ENCODE measurements at places on chromosomes 13 and 19.

DNA sequence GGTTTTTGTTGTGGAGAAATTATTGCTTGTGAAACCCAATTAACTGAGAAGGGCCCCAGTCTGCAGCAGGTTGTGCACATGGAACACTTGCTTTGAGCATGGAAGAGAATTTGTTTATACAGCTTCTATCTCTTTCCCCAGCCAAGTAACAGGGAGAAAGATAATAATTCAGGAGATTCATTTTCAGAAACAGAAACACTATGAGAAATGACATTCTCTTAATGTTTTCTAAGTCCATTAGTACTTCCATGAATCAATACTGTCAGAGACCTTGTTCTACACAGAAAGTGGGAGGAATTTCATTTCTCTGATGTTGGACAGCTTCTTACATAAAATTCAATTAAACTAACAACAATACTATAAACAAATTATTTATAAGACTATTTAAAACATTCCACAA is 446.3 kb downstream of the KLF12 start:
- DNase-seq = no peak

- peak; percentile 58 for DNase-seq
Observed at GRCh38 chr19:35279985-35280821, 2.1 kb upstream of the HAMP start.

DNA sequence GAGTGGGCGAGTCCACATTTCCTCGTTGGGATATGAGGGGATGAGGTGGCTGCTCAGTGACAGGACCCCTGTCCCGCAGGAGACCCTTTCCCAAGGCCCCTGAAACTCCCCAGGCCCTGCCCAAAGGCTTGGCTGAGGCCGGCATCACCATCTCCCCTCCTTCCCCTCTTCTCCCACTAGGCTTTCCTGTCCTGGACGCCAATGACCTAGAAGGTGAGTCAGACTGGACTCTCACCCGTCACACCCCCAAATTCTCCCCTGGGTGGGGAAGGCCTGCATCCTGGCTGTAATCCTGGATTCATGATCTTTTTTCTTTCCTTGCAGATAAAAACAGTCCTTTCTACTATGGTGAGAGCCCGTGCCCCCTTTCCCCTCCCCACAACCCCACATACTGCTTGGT is 5.3 kb downstream of the FXYD3 start:
- DNase-seq = no peak

- no peak for DNase-seq
Observed at GRCh38 chr13:20824762-20825476, 51.2 kb upstream of the EEF1AKMT1 start.

DNA sequence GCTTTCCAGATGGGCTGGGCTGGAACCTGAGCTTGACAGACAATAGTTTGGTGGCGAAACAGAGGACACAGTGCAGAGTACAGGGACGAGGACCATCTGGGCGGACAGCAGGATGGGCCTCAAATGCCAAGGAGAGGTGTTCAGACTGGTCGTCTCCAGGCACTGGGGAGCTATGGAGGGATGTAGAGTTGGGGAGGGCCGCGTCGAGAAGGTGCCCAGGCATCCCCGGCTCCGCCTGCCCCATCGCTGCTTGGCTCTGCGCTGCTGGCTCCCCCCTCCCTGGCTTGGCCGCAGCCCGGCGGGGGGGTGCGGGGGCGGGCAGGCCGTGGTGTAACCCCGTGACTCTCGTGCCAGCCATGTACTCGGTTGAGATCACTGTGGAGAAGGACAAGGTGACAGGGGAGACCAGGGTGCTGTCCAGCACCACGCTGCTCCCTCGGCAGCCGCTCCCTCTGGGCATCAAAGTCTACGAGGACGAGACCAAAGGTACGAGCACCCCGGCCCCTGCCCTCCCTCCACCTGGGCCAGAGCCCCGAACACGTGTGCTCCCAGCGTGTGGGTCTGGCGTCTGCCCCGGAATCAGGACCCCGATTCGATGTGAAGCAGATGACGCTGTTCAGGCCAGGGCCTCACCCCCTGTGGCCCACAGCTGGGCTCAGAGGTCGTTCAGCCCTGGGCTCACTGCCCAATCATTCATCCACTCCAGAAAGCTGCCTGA is 10.8 kb upstream of the MISP start:
- DNase-seq = no peak

GRCh38 chr13:40484974-40485373 is 181.5 kb downstream of the FOXO1 start:
- DNase-seq = no peak

- DNase-seq = no peak
Observed at GRCh38 chr19:35656700-35657099, 8.6 kb downstream of the COX6B1 start.

DNA sequence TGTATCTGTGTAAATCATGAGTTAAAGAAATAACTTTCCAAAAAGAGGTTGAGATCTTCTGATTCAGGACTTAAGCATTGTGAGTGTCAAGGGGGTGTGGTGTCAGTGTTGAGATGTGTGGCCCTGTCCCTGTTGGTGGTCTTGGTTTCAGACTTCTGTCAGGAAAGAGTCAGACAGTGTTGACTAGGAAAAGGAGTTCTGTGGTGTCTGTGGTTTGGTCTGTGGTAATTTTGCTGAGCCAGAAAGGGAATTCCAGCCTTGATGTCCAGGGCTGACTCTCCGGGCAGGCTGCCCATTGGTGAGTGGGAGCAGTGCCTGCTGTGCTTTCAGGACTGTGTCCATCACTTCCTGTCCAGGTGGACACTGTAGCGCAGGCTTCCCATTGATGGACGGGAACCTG is 39.8 kb upstream of the IGFL4 start:
- DNase-seq = no peak

DNA sequence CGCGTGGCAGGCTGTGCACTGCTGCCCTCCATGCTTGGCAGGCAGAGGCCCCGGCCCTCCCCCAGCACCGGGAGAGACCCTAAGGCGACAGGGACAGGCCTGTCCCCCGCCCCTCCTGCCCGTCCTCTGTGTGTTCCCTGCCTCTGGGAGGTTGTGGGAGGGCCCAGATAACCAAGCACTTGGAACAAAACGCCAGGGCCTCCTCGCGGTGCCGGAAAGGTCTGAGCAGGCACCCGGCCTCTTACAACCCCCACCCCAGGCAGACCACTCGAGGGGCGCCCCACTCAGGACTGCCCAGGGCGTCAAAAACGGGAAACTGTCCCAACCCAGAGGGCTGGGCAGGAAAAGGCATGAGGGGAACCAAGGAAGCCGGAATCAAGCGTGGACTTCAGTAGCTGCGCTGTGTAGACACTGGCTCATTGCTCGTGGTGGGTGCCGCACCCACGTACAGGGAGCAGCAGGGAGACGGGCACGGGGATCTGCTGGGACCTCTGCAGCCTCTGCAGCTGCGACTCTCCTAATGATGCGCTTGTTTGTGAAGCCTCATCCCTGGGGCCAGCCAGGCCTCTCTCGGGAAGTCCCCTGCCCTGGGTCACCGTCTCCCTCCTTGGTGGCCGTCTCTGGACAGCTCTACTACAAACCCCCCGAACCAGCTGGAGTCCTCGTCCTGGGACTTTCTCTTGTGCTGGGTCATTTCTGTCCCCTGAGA is 20.0 kb downstream of the GNA11 start:
- no peak for DNase-seq

GRCh38 chr13:29454931-29455481 is 140.5 kb downstream of the SLC7A1 start:
- no peak for DNase-seq

DNA sequence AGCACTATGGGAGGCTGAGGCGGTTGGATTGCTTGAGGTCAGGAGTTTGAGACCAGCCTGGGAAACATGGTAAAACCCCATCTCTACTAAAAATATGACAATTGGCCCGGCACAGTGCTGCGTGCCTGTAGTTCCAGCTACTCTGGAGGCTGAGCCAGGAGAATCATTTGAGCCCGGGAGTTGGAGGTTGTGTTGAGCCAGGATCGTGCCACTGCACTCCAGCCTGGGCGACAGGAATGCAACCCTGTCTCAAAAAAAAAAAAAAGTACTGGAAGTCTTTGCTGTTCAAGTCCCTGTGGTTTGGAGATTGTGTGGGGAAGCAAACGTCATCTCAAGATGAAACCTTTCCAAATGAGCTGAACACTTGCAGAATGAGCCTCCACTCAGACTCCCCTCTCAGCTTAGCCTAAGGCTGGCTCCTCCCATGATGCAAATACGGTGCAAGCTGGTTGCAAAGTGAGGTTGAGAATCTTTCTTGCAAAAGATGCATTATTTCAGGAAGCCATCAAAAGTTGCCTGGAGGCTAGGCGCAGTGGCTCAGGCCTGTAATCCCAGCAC is 46.2 kb downstream of the MYO9B start:
- DNase-seq = no peak

GRCh38 chr13:104577071-104577815 is 1511.0 kb upstream of the SLC10A2 start:
- DNase-seq = no peak

- no peak for DNase-seq
Observed at GRCh38 chr19:35261356-35262100, 7.2 kb upstream of the USF2 start.

GRCh38 chr13:98225036-98225940 is 48.2 kb upstream of the RNF113B start:
- DNase-seq = no peak

DNA sequence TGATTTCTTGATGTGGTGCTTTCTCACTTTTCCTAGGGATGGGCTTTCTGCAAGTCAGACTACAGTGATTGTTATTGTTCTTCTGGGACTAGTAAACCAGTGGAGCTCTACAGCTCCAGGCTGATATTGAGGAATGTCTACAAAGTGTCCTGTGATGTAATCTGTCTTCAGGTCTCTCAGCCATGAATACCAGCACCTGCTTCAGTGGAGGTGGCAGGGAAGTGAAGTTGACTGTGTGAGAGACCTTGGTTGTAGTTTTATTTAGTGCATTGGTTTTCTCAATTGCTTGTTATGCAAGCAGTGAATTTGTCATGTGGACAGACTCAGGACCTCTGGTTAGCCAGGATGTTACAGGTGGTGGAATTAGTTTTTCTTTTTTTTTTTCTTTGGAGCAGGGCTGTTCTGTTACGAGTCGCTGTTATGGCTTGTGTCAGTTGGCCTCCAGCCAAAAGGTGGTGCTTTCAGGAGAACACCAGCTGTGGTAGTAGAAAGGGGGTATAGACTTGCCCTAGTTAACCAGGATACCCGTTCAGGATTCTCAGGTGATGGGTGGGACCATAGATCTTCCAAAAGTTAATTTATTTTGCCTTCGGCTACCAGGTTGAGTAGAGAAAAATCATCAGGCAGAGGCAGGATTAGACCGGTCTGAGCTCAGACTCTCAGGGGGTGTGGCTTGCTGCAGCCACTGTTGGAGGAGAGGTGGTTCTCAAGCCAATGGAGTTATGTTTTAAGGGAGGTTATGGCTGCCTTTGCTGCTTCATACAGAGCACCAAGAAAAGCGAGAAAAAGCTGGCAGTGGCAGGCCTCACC is 11.9 kb upstream of the ZNF675 start:
- DNase-seq = no peak

DNA sequence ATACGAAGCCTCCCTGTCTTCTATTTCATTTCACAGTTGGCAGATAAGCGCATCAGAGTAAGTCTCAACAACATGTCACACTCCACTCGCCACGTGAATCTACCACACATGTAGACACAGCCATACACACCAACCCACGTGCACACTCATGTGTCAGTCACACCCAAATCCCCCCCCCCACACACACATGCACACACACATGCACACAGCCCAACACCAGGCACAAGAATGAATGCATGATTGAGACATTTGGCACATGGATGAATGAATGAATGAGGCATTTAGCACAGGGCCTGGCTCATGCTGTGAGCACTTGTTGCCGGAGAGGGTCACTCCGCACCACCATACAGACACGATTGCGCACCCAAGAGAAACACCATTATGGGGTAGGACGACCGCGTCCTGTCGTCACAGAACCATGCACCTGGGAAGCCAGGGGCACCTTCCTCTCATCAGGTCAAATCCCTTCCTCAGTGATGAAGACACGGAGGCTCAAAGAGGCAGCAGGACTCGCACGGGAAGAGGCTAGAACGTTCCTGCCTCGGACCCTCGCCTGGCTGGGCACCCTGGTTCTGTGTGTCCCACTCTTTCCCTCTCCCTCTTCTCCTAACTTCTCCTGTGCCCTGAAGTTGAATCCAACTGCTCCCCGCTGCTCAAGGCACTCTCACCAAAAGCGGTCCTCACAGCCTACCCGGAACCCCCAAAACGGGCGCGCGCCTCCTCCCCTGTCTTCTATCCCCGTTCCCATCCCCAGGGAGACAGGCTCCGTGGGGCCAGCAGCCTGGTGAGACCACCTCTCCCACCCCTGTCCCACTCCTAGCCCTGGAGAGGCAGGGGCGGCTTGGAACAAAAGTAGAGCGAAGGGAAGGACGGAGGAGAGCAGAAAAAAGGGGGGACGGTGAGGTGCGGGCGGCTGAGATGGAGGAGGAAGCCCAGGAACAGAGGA is 1.3 kb downstream of the MEIS3 start:
- no peak for DNase-seq

GRCh38 chr13:114111577-114111976 is 20.8 kb downstream of the RASA3 start:
- no peak for DNase-seq

DNA sequence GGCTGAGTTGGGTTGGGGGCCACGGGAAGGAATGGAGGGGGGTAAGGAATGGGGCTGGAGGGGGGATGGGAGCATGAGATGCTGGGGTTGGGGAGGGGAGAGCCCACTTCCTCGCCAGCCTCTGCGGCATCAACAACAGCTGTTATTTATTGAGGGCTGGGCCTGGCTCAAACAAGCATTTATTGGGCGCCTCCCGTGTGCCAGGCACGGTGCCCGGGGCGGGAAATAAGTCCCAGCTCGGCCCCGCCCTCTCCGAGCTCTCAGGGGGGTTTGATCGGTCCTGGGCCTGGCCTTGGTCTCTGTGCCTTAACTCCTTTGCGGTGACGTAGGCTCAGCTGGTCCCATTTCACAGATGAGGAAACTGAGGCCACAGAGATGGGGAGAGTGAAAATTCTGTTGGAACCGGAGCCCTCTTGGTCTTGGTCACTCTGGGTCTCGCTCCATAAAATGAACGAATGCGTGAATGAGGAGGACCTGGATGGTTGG is 919 bp upstream of the ADAMTS10 start:
- peak; percentile 63 for DNase-seq

- no peak for DNase-seq
Observed at GRCh38 chr13:63999614-64000305, 2584.1 kb upstream of the PCDH20 start.

DNA sequence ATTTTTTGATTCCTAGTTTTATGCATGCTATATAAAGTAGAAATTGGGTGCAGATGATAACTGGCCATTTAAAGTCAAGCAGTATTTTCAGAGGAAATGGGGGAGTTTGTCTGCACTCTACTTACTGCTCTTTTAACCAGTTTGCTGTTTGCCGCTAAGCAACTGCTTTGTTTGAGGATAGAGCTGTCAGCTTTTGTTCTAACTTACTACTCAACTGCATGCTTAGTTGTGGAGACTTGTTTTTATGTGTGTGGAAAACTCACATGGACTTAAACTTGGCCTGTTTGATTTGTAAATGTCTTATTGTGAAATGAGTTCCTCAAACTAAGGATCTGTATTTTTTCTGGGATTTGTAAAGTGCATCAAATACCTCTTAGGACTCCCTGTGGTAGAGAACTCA is 591.1 kb downstream of the PCDH9 start:
- DNase-seq = no peak

- peak; percentile 47 for DNase-seq
Observed at GRCh38 chr13:113273851-113274590, 23.0 kb upstream of the LAMP1 start.
